ENCODE measurements at places on chromosomes 1 and 21.

DNA sequence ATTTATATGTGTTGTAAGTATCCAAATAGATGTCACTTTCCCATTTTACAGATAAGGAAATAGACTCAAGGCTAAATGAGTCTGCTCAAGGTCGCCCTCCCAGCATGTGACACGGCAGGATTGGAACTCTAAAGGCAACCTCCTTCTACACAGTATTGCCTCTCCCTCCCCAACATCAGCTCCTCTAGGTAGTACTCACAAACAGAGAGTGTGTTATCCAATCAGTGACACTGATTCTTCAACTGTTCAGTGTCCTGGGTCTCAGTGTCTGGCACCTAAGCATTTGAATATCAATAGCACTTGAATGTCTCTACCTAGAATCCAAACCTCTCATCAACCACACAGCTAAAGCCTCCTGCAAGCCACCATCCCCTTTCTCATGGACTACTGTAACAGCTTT lies 87.1 kb downstream of the DAB1 start:
- DNase-seq = no peak

- no peak for DNase-seq
Measured at GRCh38 chr1:48878191-48878940, 101.7 kb upstream of the BEND5 start.

DNA sequence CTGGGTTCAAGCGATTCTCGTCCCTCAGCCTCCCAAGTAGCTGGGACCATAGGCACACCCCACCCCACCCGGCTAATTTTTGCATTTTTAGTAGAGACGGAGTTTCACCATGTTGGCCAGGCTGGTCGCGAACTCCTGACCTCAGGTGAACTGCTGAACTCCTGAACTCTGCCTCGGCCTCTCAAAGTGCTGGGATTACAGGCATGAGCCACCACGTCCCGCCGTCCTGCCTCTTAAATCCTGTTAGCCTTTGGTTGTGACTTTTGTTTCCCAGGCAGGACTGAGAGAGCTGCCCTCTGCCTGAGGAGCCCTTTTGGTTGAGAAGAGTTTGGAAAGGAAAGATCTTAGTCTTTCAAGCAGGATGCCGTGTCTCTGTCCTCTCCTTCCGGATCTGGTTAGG lies 59.3 kb upstream of the C1orf174 start:
- DNase-seq = no peak

DNA sequence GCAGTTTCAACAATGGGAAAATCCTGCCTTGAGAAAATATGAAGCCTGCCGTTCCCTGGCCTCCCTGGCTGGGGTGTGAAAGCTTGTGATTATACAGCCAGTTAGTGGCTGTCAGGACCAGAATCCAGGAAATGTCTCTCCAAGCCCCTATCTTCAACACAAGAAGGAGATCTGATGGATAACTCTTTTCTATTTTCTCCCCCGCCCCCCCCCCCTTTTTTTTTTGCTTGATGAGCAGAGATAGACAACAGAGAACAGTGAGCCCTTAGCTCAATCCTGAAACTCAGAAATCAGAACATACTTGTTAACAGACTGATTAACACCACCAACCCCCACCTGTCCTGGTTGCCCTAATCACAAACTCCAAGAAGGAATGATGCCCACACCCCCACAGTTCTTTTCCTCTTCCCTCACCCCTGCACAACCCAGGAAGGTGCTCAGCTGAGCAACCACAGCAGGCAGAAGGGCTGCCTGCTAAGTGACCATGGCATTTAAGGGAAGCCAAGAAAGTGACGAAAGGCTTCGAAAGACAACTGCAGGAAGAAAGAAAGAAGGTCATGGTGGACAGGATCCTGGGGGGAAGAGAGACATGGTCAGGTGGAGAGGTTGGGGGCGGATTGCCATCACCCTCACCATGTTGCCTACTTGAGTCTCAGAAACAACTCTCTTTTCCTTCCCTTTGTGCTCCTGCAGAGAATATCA lies 12.3 kb upstream of the DENND2D start:
- no peak for DNase-seq

DNA sequence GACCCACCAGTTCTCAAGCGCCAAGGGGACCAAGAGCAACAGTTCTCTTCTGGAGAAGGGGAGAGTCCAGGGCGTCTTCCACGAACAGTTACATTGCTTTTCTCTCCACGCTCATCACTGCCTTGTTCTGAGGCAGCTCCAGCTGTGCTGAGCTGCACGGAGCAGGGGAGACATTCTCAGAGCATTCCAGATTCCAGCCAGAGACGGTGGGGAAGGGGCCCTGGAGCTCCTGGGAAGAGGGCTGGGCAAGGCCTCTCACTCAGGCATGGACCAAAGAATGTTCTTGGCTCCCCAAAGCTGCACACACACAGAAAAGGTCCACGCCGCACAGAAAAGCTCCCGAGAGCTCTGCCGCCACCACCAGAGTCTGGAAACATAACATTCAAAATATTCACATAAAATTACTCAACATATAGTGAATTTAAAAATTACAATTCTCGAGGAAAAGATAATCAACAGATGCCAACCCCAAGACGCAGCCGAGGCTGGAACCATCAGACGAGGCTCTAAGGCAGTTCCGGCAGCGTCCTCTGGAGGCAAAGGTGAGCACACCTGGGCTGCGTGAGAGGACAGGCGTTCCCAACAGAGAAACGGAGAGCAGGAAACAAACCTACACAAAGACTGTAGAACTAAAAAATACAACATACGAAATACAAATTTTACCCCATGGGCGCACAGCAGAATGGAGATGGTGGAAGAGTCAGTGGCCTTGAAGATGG lies 40.5 kb downstream of the UBE2G2 start:
- DNase-seq = no peak

GRCh38 chr1:45923343-45923742 lies 119.9 kb downstream of the MAST2 start:
- DNase-seq = no peak

DNA sequence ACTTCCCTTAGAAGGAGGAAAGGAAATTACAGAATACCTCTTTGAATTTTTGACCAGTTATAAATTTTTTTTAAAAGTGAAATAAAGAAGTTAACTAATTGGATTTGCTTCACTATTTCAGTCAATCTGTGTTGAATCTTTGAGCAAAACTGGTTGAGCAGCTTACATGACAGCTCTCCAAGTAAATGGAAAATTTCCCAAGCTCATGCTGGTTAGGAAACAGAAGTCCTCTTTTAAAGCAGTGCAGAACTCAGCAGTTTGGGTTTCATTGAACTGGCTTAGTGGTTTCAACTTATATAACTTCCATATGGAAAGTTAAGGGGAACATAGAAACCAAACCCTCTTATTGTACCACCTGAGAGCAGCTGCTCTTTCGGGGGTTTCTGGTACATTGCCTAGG lies 250.5 kb downstream of the PDE4B start:
- DNase-seq = no peak

DNA sequence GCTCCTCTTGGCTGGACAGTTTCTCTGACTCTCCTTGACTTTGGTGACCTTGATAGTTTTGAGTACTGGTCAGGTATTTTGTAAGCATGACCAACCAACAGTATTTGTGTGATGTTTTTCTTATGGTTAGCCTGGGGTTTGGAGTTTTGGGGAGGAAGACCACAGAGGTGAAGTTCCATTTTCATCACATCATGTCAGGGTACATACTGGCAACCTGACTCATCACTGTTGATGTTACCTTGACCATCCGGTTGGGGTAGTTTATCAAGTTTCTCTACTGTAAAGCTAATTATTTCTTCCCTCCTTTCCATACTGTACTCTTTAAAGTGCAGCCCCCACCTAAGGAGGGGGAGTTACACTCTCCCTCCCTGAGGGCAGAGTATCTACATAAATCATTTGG lies 13.4 kb downstream of the OSCP1 start:
- DNase-seq = no peak

DNA sequence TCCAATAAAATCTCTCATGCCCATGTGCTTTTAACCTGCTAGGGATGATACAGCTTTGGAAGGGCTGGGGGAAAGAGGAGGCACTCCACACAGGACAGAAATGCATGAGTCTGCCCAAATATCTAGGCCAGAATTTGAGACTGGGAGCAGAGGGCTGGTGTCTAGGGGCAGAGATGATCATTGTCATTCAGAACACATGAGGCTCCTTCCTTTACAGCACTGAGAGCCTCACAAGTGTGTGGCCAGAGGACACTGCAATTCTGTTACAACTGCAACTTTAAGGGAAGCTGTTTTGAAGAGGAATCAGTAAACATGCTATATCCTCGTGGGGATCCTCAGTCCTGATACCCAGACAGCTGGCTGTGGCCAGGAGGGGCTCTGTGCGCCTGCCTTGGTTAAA lies 541.3 kb downstream of the OMA1 start:
- no peak for DNase-seq

DNA sequence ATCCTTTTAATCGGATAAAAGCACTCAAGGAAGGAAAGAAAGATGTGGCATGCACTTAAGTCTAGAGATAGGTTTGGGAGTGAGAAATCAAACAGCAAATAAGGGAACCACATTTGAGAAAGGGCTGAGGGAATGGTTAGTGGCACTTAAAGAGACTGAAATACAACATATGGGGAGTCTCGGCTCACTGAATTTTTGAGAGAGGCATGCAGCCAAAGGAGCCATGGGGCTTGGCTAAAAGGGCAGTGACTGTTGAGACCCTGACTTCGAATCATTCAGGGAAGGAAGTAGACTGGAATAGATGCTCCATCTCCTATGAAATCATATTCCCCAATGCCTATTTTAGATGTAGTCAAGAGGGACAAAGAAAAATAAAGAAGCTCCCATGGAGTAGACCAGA lies 58.3 kb upstream of the HAO2 start:
- no peak for DNase-seq

GRCh38 chr1:47161298-47162040 lies 24.2 kb downstream of the CYP4A22 start:
- DNase-seq = no peak

DNA sequence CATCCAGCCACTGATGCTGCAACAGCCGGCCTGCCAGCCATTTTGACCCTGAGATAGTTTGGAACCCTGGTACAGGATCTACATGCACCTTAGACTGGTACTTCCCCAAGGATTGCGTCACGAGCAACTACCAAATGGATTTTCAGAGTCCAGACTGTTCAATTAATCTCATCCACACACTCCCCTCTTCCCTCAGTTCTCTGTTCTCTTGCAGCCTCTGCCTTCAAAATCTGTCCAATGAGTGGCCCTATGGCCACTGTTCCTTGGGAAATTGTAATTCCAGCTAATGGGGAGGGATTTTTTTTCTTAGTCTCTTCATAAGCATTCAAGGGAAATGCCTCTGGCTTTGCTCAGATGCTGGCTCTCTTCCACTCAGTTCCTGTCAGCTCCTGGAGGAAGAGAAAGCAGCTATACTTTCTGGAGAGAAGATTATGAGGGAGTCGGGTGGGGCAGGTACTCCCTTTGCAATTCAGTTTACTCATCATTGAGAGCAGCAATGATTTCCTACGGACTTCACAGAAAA lies 19.8 kb upstream of the UAP1 start:
- DNase-seq = no peak

DNA sequence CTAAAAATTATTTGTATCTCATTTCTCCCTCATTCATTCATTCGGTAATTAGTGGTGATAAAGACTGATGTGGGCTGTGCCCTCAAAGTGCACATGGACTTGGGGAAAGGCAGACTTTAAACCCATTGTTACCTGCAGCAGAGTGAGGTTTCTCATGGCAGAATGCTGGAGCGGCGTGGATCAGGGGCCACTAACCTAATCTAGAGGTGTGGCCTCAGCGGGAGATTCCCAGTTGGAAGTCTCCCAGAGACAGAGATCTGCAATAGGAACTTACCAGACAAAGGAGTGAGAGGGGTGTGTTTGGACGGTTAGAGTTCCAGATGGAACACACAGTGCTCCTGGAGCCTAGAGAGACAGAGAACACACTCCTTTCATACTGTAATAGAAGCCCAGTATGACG lies 73.5 kb downstream of the VPS26C start:
- DNase-seq = no peak

GRCh38 chr21:45827302-45827692 lies 154.3 kb upstream of the COL6A1 start:
- peak; percentile 23 for DNase-seq

DNA sequence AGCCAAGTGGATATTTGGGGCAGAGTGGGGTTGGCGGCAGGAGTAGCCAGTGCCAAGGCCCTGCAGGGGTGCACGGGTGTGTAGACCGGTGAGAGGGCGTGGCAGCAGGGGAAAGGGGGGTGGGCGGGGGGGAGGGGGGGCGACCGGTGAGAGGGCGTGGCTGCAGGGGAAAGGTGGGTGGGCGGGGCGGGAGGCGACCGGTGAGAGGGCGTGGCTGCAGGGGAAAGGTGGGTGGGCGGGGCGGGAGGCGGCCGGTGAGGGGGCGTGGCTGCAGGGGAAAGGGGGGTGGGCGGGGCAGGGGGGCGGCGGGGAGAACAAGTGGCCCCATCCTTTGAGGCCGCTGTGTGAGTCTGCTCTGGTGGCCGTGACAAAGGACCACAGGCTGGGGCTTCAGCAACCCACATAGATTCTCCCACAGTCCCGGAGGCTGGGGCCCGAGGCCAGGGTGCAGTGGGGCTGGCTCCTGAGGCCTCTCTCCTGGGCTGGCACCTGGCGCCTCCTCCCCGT lies 25.8 kb downstream of the RRP1 start:
- no peak for DNase-seq

DNA sequence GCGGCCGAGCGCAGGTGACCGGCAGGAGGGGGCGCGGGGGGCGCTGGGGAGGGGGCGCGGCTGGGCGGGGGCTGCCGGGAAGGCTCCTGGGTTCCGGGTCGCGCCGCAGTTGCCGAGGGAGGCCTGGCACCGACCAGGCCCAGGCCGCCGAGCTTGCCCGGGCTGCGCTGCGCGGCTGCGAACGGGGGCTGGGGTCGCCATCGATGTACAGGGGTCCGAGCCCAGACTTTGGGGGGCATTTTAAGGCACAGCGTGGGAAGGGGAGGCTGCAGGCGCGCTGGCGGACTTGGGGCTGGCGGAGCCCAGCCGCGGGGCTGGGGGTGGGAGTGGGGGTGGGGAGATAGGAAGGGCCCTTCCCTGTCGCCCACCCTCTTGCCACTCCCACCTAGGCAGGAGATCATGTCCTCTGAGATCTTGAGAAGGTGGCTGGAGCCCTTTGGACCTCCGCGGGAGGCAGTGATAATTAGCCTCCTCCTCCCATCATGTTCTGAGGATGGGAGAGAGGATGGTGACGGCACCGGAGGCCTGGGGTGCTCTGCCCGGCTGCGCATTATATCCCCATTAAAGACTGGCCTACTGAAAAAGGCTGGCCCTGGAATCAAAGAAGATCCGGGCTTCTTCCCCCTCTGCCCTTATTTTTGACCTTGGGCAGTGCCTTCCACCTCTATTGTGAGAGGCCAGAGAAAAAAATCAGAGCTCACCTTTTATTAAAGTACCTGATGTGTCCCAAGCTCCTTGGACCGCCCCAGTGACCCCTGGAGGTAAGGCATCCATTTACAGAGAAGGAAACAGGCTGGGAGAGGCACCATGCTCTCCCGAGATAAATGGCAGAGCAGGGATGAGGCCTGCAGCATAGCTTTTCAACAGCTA lies 497 bp downstream of the FBXO44 start:
- DNase-seq = no peak

All from memory B cell (primary cell).